Stimulated activated CD8-positive, alpha-beta memory T cell treated with anti-CD3 and anti-CD28 coated beads, Interleukin-15, amount 100 ng/mL, for 24 hours (primary cell): ENCODE measurements at places on chromosomes 2 and 18.

- no peak for DNase-seq
Measured at GRCh38 chr2:75241696-75242095, 42.4 kb upstream of the TACR1 start.

- no peak for DNase-seq
Measured at GRCh38 chr2:36812196-36812595, 115.7 kb downstream of the VIT start.

- no peak for DNase-seq
Measured at GRCh38 chr2:191322828-191323506, 77.8 kb downstream of the MYO1B start.

- DNase-seq: no peak
Measured at GRCh38 chr2:219803294-219803693, 175.9 kb downstream of the SLC4A3 start.

GRCh38 chr2:241445426-241445825 lies 63.0 kb downstream of the STK25 start:
- DNase-seq: no peak

GRCh38 chr2:188235364-188235763 lies 56.3 kb upstream of the GULP1 start:
- no peak for DNase-seq

DNA sequence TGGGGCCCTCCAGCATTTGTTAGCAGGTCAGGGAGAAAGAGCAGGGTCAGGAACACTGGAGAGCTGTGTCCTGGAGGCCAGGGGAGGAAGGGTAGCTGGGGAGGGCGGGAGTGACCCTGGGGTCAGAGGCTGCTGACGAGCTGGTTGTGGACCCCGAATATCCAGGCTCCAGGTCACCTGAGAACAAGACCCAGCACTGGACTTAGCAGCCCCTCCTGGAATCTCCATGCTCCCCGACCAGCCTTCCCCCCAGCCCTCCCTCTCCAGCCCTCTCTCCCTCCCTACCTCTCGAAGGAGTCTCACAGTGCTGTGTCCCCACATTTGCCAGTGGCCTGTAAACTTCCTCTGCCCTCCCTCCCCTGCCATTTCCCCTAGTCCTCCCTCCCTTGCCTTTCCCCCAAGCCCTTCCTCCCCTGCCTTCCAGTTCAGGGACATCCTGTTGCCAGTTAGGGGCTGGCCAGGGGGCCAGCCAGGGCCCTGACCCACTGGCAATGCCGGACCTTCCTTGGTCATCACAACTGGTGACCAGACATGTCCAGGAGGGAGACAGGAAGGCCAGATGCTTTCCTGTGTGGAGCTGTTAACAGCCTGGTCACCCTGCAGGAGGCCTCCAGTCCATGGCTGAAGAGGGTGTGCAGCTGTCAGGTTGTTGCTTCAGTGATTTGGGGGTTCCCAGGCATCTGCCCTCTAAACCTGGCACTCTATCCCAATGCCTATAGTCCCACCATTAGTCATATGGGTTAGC lies 50.0 kb upstream of the FAHD2A start:
- no peak for DNase-seq

DNA sequence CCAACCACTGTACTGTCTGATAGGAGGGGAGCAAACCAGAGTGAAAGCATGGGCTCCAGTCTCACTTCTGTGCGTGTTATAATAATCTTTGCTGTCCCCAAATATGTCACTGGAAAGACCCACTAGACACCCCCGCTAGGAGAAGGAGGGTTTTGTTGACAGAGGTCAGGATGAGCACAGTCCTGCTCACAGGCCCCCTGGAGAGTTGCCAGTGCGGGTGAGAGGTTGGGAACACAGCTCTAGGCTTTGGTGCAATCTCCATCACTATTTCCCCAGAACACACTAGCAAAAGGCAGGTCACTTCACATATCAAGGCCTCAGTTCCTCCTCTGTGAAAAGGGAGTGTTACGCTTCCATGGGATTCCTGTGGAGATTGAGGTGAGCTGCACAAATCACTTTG lies 9.7 kb downstream of the XDH start:
- DNase-seq: no peak

DNA sequence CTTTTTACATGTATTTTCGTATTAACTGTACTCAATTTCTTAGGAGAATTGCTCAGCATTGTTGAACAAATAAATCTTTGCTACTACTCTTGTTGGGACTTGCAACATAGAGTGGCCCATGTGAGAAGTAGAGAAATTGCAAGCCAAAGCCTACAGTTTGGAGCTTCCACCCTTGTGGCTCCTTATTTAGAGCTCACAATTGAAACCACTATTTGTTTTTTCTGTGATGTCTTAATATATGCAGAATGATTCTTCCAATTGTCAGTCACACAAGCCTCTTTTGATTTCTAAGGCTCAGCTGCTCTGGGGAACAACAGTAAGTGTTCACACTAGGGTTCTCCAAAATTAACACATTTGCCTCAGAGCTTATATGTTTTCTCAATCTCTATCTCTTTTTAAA lies 60.2 kb upstream of the GALNT13 start:
- no peak for DNase-seq

DNA sequence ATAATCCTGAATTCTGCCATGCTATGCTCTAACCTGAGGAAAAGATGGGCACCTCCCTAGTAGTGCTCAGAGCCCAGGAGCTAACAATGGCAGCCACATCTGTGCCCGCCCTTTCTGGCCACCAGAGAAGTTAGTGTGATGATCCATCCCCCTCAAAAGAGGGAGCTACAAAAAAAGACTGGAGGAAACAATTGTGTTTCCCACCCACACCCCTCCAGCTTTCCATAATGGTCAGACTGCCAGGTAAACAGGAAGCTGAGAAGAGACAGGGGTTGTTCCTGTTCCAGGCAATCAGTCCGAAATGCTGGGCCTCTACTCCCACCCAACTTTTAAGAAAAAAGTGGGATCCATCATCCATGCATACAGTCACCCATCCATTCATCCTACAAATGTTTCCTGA lies 3.2 kb downstream of the TBC1D8 start:
- DNase-seq: no peak

DNA sequence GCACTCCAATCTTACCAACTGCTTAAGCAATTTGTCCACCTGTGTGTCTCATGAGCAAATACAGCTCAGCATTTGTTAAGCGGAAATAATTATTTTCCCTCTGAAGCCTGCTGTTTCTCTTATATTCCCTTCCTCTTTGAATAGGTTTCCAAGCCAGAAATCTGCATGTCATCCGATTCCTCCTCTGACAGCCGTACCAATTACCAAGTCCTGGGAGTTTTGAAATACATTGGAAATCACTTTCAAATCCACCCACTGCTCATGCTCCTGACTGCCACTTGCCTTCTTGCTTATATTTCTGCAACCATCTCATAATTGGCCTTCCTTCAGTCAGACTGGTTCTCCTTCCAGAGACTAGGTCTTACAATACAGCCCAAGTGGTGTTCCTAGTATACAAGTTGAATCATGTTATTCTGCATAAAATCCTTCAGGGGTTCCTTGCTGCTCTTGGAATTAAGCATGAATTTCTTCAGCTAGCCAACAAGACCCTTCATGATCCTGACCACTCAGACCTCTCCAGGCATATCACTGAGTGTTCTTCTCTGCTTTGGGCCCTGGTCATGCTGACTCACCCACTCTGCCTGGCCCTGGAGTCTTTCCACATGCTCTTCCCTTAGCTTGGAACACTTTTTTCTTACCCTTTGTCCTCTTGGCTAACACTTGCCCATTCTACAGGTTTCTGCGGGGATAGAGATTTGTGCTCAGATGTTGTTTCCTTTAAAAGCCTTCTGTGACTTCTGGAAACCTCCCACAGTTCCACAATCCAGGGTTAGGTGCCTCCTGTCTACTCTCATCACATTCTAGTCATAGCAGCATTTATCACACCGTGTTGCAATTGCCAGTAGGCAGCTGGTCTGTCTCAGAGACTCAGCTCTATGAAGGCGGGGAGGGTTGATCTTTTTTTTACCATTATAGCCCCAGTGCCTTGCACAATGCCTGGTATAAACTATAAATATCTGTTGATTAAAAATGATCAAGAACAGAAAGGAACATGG lies 157.6 kb downstream of the ARL6IP6 start:
- DNase-seq: no peak

- no peak for DNase-seq
Measured at GRCh38 chr2:110172506-110172905, 32.3 kb downstream of the NPHP1 start.

DNA sequence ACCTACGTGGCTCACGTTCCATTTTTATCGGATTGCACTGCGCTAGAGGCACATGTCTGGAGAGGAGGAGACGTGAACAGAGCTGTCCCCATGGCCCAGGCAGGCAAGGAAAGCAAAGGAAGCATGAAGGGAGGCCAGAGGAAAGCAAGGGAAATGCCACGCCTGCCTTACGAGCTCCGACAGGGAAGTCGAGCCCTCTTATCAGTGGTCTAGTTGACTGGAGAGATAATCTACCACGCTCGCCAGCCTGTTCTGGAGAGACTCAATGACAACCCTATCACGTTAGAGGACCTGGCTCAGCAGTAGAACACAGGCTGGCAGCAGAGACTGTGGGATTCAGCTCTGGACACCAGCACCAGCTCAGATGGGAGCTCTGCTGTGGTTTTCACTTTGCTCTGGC lies 202.6 kb upstream of the ID2 start:
- DNase-seq: no peak

- DNase-seq: no peak
Measured at GRCh38 chr18:72675394-72675793, 131.3 kb upstream of the CBLN2 start.

DNA sequence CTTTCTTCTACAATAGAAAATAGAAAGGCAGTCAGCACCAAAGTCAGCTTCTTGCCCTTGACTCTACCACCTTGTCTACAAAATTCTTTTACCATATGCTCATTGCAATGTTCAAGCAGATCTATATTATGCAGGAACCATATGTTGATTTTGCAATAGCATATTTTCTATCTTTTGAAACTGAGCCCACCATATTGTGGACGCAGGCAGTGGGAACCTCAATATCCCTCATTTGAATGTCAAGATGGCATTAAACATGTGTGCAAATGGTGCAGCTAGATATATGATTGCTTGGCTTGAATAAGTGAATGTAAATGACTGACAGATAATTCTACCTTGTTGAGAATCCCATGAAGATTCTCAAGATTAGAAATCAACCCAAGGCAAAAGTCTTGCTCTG lies 412.7 kb upstream of the FSHR start:
- DNase-seq: no peak

DNA sequence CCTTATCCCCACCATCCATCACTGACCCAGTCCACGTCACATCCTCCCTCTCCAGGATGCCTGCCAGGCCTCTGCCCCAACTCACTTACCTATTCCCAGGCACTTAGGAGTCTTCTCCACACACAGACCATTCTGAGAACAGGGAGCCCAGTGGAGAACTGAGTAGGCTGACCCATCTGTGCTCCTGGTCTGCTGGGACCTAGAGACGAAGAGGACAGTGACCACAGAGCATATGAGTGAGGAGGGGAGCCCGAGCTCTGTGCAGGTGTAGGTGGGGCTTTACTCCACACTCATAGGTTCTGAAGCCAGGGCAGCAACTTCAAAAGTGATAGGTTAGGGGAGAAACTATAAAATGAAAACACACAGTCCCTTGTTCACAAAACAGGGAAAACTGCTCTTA lies 130.0 kb downstream of the NDUFA10 start:
- DNase-seq: no peak

GRCh38 chr2:118591223-118591622 lies 256.2 kb downstream of the EN1 start:
- DNase-seq: no peak

GRCh38 chr18:506264-506663 lies 5.8 kb upstream of the COLEC12 start:
- no peak for DNase-seq

- no peak for DNase-seq
Measured at GRCh38 chr18:29160170-29160569, 983.2 kb upstream of the CDH2 start.

- DNase-seq: no peak
Measured at GRCh38 chr2:45330637-45331409, 280.2 kb downstream of the SRBD1 start.

- DNase-seq: no peak
Measured at GRCh38 chr2:7930800-7931635, 750.8 kb upstream of the ID2 start.

- no peak for DNase-seq
Measured at GRCh38 chr18:38520786-38521185, 955.2 kb upstream of the CELF4 start.

DNA sequence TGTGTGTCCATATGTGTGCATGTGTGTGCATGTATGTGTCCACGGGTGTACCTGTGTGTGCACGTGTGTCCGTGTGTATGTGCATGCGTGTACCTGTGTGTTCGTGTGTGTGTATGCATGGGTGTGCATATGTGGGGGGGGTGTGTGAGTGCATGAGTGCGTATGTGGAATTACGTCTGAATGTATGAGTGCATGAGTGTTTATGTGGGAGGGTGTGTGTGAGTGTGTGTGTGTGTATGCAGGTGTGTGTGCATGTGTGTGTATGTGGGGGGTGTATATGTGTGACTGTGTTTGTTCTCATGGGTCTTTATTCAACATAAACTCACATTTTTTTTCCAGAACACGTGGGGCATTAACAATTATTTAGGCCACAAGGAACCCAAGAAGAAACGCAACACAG lies 208.4 kb downstream of the SNTG2 start:
- no peak for DNase-seq

DNA sequence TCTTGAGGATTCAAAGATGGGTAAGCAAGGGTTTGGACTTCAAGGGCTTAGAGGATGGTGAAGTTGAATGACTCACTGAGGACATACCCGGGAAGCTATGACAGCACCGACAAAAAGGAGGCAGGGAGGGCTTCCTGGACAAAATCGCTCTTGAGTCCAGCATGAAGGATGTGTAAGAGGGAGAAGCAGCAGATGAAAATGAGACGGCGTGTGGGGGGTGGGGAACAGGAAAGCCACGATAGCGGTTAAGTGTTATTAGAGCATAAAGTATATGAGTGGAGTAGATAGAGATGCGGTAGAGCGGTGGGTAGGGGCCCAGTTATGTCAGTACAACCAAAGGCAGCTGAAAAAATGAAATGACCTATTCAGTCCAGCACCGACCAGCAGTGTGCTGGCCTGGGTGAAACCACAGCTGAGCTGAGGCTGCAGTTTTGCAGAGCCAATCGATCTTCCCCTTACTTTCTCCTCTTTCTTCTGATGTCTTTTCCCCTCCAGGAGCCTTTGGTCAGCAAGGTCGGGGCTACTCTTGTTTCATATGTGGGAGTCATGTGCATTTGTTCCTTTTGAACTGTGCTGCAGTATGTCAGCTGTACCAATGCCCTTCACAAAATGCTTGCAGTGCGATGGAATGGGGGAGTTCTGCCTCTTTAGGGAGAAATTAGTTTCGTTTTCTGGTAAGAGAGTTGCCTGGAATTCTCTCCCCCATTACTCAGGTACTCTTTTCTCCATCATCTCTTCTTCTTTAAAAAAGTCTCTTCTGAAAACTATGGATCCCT lies 2.0 kb upstream of the THUMPD2 start:
- no peak for DNase-seq

DNA sequence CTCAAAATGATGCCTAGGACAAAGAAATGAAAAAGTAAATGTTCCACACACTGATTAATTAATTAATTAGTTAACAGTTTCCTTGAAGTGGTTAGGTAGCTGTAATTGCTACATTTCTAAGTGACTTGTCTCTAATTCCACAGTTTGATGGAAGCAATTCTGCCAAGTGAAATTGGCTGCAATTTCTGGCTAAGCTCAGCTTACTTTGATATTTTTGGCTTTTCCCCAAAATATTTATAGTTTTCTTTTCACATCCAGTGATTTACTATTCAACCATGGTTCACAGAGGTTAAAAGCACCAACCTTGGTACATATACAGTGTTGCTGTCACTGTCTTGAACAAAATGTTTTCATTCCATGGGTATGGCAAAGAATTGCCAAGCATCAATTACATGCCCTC lies 459.5 kb upstream of the CDH20 start:
- no peak for DNase-seq
